ENCODE measurements at places on chromosomes 7 and 10.

- no peak for DNase-seq
Measured at GRCh38 chr10:63667596-63668480, 146.6 kb downstream of the REEP3 start.

- DNase-seq: no peak
Measured at GRCh38 chr7:151223728-151224127, 3.3 kb downstream of the ABCF2 start.

DNA sequence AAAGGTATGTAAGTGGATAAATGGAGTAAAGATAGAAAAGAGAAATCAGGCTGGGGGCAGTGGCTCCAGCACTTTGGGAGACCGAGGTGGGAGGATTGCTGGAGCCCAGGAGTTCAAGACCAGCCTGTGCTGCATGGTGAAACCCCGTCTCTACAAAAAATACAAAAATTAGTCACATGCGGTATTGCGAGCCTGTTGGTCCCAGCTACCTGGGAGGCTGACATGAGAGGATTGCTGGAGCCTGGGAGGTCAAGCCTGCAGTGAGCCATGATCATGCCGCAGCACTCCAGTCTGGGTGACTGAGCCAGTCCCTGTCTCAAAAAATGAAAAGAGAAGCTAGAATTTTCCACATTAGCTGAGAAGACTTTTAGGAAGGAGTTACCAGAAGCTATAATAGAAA lies 14.8 kb downstream of the LCOR start:
- no peak for DNase-seq

DNA sequence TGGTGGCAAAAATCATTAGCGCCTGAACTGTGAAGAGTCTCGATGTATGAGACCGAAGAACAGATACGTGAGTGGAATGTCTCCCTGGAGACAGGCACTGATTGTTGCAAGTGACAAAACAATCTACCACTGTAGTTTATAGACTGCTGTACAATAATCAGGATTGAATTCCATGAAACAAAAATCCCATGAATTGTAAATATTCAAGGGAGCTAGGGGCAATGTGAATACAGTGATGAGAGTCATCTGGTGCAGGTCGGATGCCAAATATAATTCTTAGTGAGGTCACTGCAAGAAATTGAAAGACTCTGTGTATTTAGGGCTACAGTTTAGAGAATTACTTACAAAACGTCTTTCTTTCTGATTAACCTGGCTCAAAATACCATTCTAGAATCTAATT lies 594.4 kb upstream of the VSTM2A start:
- DNase-seq: no peak

DNA sequence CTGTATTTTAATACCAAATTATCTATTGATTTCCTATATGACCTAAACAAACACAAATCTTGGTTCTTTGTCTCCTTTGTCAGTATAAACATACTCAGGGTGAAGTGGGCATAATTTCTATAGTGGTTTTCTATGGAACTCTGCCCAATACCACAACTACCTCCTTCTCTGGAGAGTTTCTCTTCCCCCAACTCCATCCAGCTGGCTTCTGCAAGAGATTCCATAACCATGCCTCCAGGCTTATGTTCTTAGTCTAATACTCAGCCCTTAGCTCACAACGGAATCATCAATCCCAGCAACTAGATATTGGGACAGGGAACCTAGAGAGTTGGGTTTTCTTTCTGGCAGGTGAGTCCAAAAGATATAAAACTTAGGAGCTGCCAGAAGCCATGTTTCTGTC lies 127.3 kb downstream of the TRIL start:
- DNase-seq: no peak

DNA sequence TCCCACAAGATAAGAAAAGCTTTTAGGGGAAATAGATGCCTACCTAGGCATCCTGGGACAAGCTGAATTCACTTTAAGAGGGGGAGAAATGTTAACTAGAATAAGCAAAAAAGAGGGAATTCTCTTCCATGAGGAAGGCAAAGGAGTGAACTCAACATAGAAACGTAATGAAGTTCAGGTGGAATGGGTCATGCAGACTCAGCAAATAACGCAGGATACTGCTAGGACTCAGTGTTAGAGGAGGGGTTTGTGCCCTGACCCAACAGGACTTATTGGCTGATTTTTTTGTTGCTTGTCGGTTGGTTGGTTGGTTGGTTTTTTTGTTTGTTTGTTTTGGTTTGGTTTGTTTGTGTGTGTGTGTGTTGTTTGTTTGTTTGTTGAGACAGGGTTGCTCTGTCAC lies 9.3 kb downstream of the OR2A14 start:
- DNase-seq: no peak

Measured in stimulated activated CD8-positive, alpha-beta memory T cell treated with anti-CD3 and anti-CD28 coated beads, Interleukin-15, amount 100 ng/mL, for 24 hours (primary cell).